ENCODE measurements at places on chromosomes 6 and 20.

GRCh38 chr6:133259561-133259960, 18.4 kb downstream of the EYA4 start:
- DNase-seq = no peak

DNA sequence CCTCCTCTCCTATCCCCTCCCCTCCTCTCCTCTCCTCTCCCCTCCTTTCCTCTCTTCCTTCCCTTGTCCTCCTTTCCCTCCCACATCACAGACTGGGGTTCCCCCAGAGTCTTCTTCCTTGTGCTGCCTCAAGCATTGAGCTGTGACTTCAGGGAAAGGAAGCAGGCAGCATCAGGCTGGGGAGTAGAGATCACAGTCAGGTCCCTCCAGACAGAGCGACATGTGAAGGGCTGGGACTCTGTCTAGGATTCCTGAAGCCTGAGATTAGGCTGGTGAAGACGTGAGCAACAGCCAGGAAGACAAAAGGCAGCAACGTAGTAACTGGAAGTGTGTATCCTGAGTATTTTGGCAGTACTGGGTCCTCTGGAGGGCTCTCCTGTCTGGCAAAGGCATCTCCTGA, 265.4 kb upstream of the SUPT3H start:
- DNase-seq = no peak

DNA sequence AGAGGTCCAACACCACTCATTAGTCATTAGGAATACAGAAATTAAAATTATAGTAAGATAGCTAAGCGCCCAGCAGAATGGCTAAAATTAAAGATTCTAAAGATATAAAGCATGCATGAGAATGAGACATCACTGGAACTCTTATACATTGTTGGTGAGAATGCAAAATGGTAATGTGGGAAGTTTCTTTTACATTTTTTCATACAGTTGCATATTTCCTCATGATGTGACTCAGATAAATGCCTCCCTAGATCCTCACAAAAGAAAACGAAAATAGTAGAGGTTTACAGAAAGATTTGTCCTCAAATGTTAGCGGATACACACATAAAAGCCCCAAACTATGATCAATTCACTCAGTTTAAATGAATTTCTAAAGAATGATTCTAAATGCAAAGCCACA, 633.7 kb upstream of the GJE1 start:
- no peak for DNase-seq

DNA sequence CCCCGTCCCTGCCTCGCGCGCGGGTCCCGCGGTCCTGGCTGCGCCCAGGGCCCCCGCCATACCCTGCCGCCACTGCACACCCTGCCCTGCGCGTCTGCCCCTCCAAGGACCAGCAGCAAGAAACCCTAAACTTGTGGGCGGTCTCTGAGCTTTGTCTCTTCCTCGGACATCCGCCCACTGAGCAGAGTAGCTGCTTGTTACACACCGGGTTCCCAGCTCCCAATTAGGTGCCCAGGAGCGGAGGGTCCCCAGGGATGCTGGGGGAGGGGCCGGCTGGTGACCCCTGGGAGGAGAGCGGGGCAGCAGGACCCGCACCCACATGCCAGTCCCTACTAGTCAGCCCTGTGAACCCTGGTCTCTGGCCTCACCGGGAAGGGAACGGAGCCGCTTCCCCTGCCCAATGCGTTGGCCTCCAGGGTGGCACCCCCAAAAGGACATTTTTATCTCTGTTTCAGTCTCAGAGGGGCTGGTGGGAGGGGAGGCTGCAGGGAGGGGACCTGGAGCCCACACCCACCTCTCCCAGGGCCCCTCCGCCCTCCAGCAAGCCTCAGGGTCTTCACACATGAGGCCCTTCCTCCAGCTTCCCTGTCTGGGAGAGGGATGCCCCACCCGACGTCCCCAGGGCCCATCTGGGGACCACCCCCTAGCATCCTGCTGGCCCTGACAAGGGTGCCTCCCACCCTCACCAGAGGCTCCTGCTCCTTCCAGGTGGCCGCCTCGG, 10.5 kb downstream of the STMN3 start:
- peak; percentile 50 for DNase-seq

DNA sequence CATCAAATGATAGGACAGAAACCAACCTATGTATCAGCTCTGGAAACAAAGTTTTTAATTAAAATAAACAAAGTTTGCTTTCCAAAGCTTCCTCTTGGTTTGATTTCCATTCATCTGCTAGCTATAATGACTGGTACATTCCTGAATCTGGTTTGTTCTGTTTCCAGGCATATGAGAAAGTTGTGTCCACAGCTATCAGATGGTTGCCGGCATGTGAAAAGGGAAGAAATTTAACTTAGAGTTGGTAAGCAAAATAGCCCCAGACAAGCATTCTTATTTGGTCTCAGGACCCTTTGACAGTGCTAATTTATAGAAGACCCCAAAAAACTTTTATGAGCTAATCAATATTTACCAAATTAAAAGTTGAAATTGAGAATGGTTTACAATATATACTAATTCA, 3.8 kb upstream of the RNF146 start:
- no peak for DNase-seq

GRCh38 chr20:10654250-10654610, 19.6 kb downstream of the JAG1 start:
- DNase-seq = no peak

DNA sequence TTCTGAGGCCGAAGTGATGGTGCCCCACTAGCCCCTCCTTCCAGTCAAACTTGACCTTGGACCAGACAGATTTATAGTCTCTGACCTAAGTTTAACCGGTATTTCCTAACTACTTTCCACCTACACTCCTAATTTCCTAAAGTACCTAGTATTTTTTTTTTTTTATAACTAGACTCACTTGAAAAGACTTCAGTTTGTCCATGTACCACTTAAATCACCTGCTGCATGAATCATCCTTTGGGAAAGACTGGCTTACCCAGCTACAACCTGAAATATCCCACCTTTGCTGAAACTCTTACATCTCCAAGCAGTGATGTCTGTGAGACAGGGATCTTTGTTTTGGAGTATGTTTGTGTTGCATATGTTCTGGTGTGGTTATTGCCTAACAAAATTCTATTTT, 71.1 kb downstream of the ZDHHC14 start:
- DNase-seq = no peak

- DNase-seq = no peak
Measured at GRCh38 chr6:152063170-152063921, 255.9 kb downstream of the ESR1 start.

DNA sequence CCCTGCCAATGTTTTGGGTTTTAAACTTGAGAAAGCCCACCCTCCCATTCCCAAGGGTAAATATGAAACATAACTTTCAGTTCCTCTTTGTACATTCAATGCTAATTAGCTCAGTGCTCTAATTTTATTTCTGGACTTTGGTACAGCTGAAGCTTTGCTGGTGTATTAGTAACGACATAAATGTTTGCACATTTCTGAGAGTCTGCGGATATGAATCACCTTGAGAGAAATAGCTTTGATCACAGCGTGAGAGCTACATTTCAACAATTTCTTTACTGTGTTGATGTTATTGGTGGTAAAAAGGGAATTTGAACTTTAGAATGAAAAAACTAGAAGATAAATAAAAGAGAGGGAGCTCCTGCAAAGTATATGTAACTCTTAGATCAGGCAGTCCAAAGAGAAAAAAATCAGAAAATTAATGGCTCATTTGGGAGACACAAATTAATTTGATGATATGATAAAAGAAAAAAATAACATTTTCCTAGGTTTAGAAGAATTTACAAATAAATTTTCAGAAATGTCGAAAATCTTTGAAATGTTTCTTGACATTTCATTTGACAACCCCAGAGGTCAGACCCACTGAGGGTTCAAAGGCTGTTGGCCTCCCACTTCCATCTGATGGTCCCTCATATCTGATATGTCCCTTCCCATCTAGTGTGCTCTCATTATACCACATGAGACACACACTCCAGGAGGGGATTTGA, 38.5 kb upstream of the CAP2 start:
- no peak for DNase-seq

- DNase-seq = peak; percentile 49
Measured at GRCh38 chr6:144931172-144932035, 646.3 kb downstream of the UTRN start.

- DNase-seq = no peak
Measured at GRCh38 chr6:41713159-41713649, 22.2 kb downstream of the TFEB start.

- no peak for DNase-seq
Measured at GRCh38 chr6:158999154-158999665, 792 bp downstream of the RSPH3 start.

DNA sequence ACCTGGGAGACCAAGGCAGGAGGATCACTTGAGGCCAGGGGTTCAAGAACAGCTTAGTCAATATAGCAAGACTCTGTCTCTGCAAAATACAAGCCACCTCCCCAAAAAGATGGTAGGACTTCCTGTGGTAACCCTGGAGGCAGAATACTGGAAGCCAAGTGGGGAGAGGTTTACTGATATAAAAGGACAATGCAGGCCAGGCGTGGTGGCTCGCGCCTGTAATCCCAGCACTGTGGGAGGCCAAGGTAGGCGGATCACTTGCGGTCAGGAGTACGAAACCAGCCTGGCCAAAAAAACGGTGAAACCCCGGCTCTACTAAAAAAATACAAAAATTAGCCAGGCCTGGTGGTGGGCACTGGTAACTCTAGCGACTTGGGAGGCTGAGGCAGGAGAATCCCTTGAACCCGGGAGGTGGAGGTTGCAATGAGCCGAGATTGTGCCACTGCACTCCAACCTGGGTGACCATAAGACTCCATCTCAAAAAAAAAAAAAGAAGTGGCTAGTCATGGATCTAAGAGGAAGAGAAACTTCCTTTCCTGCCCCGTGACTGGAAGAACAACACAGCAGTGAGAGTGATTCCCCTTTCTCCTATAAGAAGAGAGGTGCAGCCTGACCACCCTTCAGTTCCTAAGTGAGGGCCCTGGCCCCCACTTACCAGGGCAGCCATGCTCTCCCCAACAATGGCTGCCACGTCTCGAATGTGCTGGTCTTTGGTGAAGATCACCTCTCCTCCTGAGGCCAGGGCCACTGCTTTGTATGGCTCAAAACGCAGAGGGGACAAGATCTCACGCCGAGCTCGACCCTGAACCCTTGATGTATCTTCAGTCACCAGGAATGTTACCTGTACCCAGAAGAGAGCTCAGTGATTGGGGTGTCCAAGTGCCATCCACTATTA, 6.2 kb downstream of the SAPCD1 start:
- no peak for DNase-seq

- DNase-seq = no peak
Measured at GRCh38 chr20:47614703-47615309, 113.1 kb downstream of the NCOA3 start.

DNA sequence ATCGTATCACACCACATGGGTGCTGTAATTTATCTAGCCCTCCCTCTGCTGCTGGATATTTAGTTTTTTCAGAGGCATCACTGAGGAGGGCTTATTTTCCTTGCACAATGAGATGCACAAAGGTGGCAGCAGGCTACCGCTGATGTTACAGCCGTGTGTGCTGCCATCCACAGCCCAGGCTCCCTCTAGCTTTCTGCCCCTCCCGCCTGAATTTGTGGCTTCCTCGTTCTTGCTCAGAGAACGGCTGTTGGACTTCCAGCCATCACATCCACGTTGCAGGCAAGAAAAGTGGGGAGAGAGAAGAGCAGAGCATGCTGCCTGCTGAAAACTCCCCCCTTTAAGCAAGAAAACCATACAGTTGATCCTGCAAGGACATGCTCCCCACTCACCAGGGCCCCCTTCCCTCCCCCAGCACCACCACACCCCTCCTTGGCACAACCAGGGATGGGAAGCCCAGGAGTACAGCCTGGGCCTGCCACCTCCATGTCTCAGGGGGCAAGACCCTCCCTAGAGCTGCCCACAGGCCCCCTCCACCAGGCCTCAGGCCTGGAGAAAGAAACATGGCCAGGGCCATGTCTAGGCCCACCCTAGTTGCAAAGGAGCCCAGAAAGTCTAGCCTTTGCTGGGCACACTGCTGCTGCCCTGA, 102.6 kb downstream of the MRPL14 start:
- no peak for DNase-seq

DNA sequence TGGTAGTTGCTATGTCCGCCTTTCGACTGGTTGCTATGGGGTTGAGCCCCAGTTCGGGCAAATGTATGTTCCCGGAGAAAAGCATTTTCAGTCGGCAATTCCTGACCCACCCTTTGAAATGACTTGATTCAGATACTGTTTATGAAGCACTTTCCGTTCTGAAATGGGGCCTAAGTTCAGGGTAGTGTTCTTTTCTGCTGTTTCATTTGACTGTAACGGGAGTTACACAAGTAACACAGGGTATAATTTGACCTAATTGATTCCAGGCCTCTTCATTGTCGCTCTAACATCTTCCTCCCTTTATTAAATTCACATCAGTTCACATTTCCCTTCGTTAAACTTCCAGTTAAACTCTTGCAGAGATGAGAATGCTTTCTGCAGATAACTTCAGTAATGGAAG, 85.5 kb downstream of the BMP6 start:
- no peak for DNase-seq

- no peak for DNase-seq
Measured at GRCh38 chr6:132089173-132089572, 138.0 kb upstream of the CCN2 start.

- DNase-seq = no peak
Measured at GRCh38 chr6:28775052-28775376, 148.8 kb downstream of the TRIM27 start.

GRCh38 chr6:106749609-106750008, 120.2 kb downstream of the QRSL1 start:
- DNase-seq = no peak

DNA sequence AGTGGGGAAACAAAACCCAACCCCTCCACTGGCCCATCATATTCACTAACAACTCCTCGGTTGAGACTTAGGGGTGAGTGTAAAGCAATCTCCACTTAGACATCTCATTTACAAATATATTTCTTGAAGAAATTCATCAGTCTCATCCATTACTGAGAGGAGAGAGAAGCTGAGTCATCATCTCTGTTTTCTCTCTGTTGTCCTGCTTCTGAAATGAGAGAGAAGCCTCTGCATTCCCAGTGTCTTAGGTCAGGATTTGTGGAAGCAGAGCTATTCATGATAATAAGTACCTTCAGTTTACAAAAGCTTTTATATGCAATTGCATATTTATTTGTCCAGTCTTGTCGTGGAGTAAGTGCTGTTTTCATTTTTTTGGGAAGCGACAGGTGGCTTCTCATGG, 879 bp downstream of the MEP1A start:
- DNase-seq = no peak

DNA sequence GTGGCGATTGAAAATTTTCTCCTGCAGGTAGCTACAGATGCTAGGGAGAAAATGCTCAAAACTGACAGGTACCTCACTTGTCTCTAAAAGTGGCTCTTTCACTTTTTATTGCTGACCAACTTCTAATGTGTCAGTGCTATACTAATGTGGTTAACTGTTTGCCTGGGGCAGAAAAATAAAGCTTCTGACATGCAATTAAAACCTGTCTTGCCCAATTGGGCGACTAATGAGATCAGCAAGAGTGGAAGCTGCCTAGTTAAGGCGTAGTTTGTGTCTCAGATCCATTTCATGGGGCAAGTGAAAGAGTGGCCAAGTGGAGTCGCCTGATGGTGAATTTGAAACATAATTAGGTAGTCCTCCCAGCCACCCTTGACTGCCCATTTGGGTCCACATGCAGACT, 193.3 kb downstream of the TSHZ2 start:
- DNase-seq = no peak

GRCh38 chr6:82588020-82588419, 224.4 kb downstream of the TPBG start:
- DNase-seq = no peak

GRCh38 chr6:41943456-41943855, 1.8 kb upstream of the CCND3 start:
- DNase-seq = no peak

Data from glutamatergic neuron (in vitro differentiated cells).